Activated naive CD4-positive, alpha-beta T cell treated with anti-CD3 and anti-CD28 coated beads, Interleukin-2, amount 10 ng/mL, durations not matched to agents 7 days and 5 days (primary cell): ENCODE measurements at places on chromosomes 7 and 10.

GRCh38 chr10:43079856-43080255 is 3.0 kb downstream of the RET start:
- DNase-seq, result no peak

DNA sequence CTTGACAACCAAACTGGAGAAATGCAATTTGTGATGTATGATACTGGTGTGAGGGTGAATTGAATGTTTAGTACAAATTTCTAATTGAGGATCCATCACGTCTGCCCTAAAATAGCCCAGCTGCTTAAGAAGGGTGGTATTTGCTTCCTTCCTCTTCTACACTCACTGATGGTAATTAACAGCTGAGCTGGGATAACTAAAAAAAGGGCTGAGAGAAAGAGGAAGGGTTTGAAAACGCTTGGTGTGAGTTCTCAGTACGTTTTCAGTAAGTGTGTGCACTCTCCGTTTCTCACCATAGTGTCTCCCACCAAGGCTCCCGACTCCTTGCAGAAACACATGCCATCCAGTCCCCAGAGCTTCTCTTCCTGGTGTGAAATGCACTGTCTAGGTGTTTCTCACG is 54.3 kb downstream of the MAP3K8 start:
- DNase-seq, result no peak

GRCh38 chr10:75042292-75042974 is 69.0 kb upstream of the SAMD8 start:
- no peak for DNase-seq

GRCh38 chr10:93166134-93166533 is 92.4 kb downstream of the CYP26A1 start:
- no peak for DNase-seq

DNA sequence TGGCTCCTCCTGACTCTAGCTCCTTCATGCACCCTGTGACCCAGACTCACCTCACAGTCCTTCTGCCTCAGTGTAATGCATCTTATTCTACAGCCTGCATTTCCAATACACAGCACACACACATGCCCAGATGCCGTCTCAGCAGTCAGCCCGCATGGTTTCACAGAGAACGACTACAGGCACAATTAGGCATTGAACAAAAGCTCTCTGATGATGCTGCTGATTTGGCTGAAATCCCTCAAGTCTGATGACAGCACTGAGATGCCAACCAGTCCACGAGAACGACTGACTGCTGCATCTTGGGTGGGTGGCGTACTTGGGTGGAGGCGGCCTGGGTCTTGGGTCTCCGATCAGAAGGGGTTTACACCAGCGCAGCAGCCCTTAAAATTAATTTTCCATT is 200.4 kb downstream of the TAX1BP1 start:
- DNase-seq, result no peak

- DNase-seq, result no peak
These were observed 53.9 kb upstream of the SFMBT2 start for GRCh38 chr10:7464691-7465090.
